Body of pancreas (tissue), 4 donors: ENCODE measurements at places on chromosomes 16 and 17. TPM values are rescaled to one million over a fixed set of nuclear protein-coding genes. Genes with fewer than 3 reads are reported as not detected.

DNA sequence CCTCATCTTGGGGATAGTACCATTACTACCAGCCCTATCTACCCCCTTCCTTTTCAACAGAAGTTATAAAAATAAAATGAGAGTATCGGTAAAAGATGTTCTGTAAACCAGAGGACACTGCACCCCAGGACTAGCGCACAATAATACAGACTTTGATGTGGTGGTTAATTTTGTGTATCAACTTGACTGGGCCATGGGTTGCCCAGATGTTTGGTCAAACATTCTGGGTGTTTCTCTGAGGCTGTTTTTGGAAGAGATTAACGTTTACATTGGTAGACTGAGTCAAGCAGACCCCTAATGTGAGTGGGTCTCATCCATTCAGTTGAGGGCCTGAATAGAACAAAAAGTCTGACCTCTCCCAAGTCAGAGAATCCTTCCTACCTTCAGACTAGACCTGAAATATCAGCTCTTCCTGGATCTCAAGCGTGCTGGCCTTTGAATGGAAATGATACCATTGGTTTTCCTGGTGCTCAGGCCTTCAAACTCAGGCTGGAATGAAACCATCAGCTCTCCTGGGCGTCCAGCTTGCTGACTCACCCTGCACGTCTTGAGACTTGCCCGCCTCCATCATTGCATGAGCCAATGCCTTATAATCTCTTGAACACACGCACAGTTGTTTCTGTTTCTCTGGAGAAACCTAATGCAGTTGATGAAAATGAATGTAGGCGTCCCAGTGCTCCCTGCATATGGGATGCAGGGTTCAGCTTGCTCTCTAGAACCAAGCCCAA is 10.1 kb downstream of the MRM1 start:
- no peaks in the 10 kb centered on the region for H3K36me3 ChIP-seq
- no peaks in the 10 kb centered on the region for H3K27me3 ChIP-seq
- no peak overlapping the region for H3K4me3 ChIP-seq
- no peak overlapping the region for H3K27ac ChIP-seq
- no peak for DNase-seq

GRCh38 chr17:66076546-66077190 is 115.3 kb downstream of the CEP112 start:
- no peak overlapping the region for H3K4me3 ChIP-seq
- no peaks in the 10 kb centered on the region for H3K27me3 ChIP-seq
- no peak overlapping the region for H3K27ac ChIP-seq
- H3K4me1 ChIP-seq = no peaks in the 10 kb centered on the region

DNA sequence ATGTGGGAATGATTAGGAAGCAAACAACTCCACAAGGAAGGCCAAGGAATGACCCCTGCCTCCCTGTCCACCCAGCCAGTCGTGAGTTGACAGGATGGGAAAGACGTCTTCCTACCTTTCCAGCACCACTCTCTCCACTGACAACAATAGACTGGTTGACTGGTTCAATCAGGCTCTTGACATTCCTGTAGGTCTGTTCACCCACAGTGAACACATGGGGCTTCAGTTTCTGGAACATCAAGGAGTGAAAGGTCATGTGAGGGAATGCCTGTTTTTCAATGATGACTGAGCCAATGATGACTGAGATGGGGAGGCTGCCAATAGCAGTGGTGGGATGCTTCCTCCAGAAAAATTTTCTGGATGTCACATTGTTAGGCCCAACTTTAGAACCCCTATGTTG is 9.6 kb downstream of the MYO19 start:
- H3K36me3 ChIP-seq = peaks cover 14% of the 10 kb centered on the region
- no peak for DNase-seq
- no peaks in the 10 kb centered on the region for H3K27me3 ChIP-seq

The MRPS7 gene
- 13.7 TPM for total RNA-seq

GRCh38 chr16:66510711-66511601 is 39.0 kb downstream of the TK2 start:
- peaks cover 76% of the 10 kb centered on the region for H3K4me1 ChIP-seq
- H3K27me3 ChIP-seq = no peaks in the 10 kb centered on the region
- H3K4me3 ChIP-seq = no peak overlapping the region
- H3K27ac ChIP-seq = peak overlapping the region; percentile 91
- DNase-seq = peak; percentile 83

- H3K4me3 ChIP-seq = no peak overlapping the region
- H3K36me3 ChIP-seq = no peaks in the 10 kb centered on the region
- H3K27ac ChIP-seq = no peak overlapping the region
- DNase-seq = no peak
- H3K4me1 ChIP-seq = no peaks in the 10 kb centered on the region
Observed at GRCh38 chr17:30273373-30273772, 18.4 kb downstream of the BLMH start.

GRCh38 chr16:2341456-2342447 is 1.2 kb upstream of the ABCA3 start:
- no peaks in the 10 kb centered on the region for H3K27me3 ChIP-seq
- no peak overlapping the region for H3K27ac ChIP-seq
- no peaks in the 10 kb centered on the region for H3K36me3 ChIP-seq
- H3K4me3 ChIP-seq = no peak overlapping the region
- H3K4me1 ChIP-seq = peaks cover 16% of the 10 kb centered on the region

The EPN3 gene
- total RNA-seq = 11.9 TPM

DNA sequence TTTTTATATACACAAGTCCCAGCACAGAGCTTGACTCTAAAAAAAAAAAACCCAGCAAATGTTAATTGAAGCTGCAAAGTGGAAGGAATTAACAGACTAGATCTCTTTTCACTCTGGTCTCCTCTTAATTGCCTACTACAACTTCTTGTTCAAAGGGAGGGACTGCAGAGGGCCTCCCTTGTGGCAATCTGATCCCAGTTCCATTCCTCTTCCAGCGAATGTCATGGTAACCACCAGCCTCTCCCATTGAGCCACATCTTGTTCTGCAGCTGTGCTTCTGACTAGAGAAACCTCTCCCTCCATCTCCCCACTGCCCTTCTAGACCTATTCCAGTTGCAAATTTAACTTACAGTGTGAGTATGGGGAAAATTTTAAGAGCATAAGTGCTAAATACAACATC is 5.9 kb downstream of the SUPT6H start:
- H3K4me3 ChIP-seq = no peak overlapping the region
- no peak overlapping the region for H3K27ac ChIP-seq
- H3K27me3 ChIP-seq = no peaks in the 10 kb centered on the region
- H3K4me1 ChIP-seq = peaks cover 20% of the 10 kb centered on the region

DNA sequence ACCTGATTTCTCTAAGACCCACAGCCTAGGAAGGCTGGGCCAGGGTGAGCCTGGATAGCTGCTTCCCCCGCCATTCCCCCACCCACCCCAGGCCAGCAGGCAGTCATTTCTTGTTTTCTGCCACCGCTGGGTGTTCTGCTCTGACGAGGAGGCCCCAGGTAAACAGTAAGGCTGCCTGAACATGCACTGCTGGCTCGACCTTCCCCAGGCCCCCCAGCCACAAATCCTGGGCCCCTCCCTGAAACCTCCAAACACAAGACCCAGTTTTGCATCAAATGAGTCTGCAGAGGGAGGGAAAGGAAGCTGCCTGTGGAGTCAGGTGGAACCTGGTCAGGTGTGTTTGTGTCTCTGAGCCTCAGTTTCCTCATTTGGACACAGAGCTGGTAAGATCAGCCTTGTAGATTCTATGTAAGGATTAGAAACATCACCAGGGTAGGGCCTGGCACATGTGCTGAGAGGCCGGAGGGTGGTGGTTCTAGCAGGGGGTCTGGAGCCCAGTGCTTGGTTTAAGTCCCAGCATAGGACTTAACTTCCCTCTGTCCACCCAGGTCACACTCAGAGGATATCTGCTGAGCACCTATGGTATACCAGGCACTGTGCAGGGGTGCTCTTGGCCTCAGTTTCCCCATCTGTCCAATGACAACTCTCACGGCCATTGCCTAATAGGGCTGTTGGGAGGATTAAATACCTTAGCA is 18.9 kb upstream of the PRM1 start:
- peaks cover 22% of the 10 kb centered on the region for H3K4me1 ChIP-seq
- H3K27me3 ChIP-seq = no peaks in the 10 kb centered on the region
- H3K27ac ChIP-seq = no peak overlapping the region

DNA sequence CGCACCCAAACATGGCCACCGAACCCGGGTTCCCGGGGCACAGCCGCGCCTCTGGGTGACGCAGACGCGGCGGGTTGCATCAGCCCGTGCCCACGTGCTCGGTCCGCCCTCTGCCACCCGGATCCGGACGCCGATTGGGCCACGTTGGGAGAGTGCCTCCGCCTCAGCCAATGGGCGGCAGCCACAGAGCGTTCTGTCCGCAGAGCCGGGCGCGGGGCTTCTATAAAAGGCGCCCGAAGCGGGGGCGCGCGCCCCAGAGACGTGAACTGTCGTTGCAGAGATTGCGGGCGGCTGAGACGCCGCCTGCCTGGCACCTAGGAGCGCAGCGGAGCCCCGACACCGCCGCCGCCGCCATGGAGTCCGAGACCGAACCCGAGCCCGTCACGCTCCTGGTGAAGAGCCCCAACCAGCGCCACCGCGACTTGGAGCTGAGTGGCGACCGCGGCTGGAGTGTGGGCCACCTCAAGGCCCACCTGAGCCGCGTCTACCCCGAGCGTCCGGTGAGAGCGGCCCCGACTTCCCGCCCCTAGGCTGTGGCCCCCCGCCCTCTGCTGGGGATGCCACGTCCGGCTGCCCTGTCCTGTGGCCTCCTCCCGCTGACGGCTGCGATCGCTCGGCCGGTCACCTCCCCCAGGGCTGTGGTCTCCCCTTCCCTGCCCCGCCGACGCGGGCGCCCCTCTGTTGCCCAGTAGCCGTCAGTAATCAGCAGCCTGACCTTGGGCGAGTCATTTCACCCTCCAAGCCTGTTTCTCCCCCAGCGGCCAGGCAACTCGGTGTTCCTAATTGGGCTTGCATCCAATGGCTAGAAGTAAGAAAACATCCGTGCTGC is at the start of gene HERPUD1:
TSS of gene HERPUD1 (plus strand) at position 251 of the 829 bp plus-strand sequence. CDS start at position 354, 103 bp downstream.
- H3K27ac ChIP-seq = peak within 1 kb of the TSS; percentile 99
- peak; percentile 99 for DNase-seq
- peak within 1 kb of the TSS; percentile 95 for H3K4me3 ChIP-seq
- H3K4me1 ChIP-seq = peaks cover 38% of the 10 kb centered on the region
- H3K36me3 ChIP-seq = no peaks in the 10 kb centered on the region

DNA sequence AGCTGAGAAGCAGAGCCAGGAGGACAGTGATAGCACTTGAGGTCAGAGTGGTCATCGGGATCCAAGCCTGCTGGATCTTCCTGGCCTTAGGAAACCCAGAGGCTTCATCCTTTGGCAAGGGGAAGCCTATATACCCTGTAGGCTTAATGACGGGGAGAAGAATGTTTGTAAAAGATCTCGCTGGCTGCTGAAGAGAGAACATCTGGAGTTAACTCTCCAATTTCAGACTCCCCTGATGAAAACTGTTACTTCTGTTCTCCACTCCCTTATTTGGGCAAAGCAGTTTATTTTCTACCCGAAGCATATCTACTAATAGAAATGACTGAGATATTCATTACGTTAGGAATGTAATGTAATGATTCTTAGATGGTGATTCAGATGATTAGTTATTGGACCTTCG is 487.0 kb downstream of the CDH13 start:
- H3K27me3 ChIP-seq = no peaks in the 10 kb centered on the region
- no peak overlapping the region for H3K27ac ChIP-seq
- no peak overlapping the region for H3K4me3 ChIP-seq
- H3K4me1 ChIP-seq = no peaks in the 10 kb centered on the region
- no peak for DNase-seq

The CASKIN2 gene
- total RNA-seq = 9.1 TPM

DNA sequence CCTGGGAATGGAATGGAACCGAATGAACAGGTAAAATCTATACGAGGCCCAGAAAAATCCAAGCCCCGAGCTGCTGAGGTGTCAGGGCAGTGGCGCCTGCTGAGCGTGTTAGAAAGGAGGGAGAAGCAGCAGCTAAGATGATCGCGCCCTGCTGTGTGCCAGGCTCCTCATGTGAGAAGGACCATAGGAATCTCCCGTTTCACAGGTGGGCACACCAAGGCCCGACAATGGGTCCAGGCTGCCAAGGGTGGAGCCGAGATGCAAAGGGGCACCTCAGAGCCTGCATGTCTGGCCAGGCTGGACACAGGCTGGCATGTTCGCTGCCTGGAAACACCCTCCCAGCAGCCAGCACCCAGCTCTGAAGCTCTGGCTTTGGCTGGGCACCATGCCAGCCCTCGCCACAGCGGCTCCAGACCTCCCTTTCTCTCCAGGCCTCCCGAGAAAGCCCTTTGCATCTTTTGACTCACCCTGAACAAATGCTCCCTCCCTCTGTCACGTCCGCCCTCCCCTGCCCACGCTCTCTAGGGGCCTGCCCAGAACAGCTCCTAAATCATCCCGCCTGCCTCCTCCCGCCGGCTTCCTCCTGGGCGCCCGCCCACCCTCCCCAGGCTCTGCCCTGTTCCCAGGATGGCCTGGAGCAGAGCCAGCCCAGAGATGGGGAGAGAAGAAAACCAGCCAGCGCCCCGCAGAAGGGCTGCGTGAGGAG is 217.8 kb upstream of the GSE1 start:
- H3K36me3 ChIP-seq = no peaks in the 10 kb centered on the region
- no peak overlapping the region for H3K4me3 ChIP-seq
- H3K4me1 ChIP-seq = peaks cover 21% of the 10 kb centered on the region
- DNase-seq = peak; percentile 68

DNA sequence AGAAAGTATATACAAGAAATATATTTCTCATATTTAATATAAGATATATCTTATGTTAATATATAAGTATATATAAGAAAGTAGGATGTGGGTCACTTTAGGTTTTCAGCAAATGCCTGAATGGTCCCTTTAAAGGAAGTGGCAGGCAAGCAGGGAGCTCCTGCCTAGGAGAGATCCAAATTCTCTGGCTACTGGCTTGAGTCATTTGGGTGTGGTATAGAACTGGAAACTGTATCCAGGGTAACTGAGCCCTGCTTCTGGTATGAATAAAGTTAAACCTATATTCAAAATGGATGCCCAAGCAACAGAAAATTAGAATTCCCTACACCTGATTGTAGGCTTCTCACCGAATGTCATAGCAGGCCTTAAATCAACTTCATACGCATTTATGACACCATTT is 144.4 kb downstream of the ZNF18 start:
- H3K4me1 ChIP-seq = no peaks in the 10 kb centered on the region

DNA sequence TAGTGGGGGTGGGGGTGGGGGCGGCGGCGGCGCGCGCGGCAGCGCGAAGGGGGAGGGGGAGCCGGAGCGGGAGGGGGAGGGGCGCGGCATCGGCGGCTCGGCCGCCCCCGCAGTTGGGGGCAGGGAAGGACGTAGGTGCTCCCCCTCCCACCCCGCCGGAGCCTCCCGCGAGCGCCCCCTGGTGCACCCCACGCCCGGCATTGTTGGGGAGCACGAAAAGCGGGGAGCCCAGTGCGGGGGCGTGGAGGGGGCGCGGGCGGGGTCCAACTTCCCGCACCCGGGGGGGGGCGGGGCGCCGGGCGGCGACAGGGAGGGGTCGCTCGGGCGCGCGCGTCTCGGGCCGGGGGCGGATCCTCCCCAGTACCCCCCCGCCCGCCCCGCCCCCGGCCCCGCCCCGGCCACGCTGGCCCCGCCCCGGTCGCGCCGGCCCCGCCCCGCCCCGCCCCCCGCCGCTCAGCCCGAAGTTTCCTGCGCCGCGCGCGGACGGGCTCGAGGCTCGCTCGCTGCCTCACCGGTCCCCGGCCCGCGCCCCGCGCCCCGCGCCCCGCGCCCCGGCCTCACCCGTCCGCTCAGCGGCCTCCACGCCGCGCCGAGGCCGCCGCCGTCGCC is at the start of gene CACNA1H:
TSS of gene CACNA1H (plus strand) at position 456 of the 609 bp plus-strand sequence. CDS start 632 bp downstream, outside the sequence.
- DNase-seq = no peak
- no peak within 1 kb of the TSS for H3K27ac ChIP-seq
- peaks cover 12% of the 10 kb centered on the region for H3K4me1 ChIP-seq
- no peaks in the 10 kb centered on the region for H3K36me3 ChIP-seq
- H3K4me3 ChIP-seq = no peak within 1 kb of the TSS
- peaks cover 18% of the 10 kb centered on the region for H3K27me3 ChIP-seq

The CD300A gene
- total RNA-seq = 2.0 TPM
